Activated CD8-positive, alpha-beta T cell treated with anti-CD3 and anti-CD28 coated beads for 36 hours (primary cell): ENCODE measurements at places on chromosomes 3 and 15. TPM values are rescaled to one million over a fixed set of nuclear protein-coding genes. Genes with fewer than 3 reads are reported as not detected.

The C3orf85 gene
- not detected for total RNA-seq

The ITIH3 gene
- total RNA-seq, result not detected

The ZDHHC23 gene
- 3.4 TPM for total RNA-seq

The GLDN gene
- not detected for total RNA-seq

The SOX2 gene
- total RNA-seq, result not detected

The GPR149 gene
- total RNA-seq, result not detected
